Stimulated activated CD4-positive, alpha-beta T cell treated with anti-CD3 and anti-CD28 coated beads, Interleukin-2, amount 100 ng/mL, for 24 hours (primary cell): ENCODE measurements at places on chromosomes 2 and 18.

DNA sequence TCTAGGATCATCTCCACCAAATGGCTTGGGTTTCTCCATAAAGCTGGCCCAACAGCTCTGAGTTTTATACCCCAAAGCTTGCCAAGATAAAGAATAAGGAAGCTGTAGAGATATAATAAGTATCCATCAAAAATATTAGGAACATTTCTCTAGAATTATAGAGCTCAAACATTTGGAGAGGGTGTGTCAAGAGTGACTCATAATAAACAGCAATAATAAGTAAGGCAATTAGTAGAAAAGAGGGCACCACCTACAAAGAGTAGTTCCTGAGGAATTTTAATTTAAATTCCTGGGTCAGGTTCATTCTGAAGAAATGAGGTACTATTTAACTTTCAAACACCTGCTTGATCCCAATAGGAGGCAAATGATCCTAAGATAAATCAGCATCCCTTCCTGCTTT, 41.4 kb upstream of the NCKAP5 start:
- no peak for DNase-seq

DNA sequence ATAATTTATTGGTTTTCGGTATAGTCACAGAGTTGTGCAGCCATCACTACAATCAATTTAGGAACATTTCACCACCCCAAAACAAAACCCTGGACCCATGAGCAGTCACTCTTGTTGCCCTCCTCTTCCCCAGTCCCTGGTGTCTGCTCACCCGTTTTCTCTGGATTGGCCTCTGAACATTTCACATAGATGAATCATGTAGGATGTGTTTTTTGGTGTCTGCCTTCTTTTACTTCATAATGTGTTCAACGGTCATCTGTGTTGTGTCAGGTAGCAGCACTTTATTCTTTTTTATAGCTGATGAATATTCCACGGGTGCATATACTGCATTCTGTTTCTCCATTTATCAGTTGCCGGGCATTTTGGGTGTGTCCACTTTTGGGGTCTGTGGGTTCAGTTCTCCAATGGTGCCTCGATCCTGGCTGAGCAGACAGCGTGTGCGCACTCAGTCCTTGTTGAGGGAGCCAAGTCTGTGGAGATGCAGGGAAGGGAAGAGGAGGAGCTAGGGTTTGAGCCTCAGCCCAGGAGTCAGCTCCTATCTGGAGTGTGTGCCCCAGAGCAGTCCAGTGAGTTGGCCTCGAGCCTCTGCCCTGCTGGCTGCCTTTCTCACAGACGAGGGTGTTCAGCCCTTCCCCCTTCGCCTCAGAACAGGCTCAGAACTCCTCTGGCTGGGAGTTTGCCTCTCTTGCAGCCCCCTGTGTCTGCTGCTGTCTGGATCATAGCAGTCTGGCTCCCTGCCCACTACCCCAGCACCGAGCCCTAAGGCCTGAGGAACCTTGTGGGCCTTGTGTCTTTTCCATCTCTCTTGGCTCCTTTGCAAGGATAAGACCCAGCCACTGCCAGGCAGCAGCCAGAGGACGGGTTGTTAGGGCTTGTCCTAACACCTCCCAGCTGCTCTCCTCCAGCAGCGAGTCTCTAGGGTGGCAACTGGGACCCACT, 18.0 kb downstream of the C2orf74 start:
- no peak for DNase-seq

- DNase-seq, result peak; percentile 41
Observed at GRCh38 chr2:28366496-28367282, 26.0 kb upstream of the FOSL2 start.

- DNase-seq, result no peak
Observed at GRCh38 chr2:179104736-179105135, 54.8 kb upstream of the CCDC141 start.

GRCh38 chr18:59432803-59433597, 73.9 kb upstream of the LMAN1 start:
- no peak for DNase-seq

DNA sequence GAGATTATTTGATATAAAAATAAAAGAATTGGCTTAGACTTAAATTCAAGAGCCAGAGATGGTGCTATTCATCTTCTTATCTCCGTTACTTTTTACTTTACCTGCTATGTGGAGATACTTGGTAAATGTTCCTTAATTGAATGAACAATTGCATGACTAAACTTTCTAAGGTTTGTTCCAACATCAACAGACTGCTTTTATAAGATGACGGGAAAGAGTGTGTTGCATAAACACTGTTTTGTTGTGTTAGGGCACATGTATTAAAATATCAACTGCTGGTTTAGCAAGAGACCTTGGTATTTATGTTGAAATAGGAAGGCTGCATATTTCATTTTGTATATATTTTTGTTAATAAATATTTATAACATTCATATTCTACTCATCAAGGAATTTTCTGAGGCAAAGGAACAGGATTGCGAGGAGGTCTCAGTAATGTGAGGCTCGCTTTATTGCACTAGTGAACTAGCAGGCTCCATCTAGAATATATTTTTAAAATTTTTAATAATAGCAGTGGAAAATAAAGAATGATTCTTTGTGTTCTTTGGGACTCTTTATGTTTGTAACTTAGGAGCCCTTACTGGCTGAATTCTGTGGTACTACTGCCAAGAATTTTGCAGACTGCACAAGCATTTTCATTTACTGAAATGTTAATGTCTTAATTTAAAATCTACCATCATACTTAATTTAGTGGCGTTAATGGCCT, 10.7 kb upstream of the NFE2L2 start:
- DNase-seq, result no peak

GRCh38 chr2:191869781-191870180, 22.9 kb upstream of the CAVIN2 start:
- DNase-seq, result no peak

DNA sequence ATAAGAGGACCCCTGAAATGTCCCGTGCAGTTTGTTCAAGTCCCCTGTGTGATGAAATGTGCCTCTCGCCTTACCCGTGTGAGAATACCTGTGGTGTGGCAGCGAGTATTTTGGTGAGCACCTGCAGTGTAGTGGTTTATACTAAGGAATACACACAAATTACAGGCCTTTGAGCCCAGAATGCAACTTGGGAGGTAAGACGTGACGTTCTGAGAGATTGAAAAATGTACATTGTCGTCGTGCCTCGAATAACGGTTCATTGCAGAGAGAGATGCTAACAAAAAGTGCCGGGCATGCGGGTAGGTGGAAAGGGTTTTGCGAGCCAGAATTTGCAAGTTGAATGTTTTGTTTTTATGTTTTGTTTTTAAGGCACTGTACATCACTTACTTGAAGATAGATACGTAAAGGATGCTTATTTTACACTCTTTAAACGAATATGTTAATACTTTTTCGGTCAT, 867 bp downstream of the RBBP8 start:
- DNase-seq, result no peak

- no peak for DNase-seq
Observed at GRCh38 chr18:35112696-35113095, 71.5 kb downstream of the MAPRE2 start.

- DNase-seq, result no peak
Observed at GRCh38 chr2:207319316-207319715, 153.6 kb upstream of the KLF7 start.

DNA sequence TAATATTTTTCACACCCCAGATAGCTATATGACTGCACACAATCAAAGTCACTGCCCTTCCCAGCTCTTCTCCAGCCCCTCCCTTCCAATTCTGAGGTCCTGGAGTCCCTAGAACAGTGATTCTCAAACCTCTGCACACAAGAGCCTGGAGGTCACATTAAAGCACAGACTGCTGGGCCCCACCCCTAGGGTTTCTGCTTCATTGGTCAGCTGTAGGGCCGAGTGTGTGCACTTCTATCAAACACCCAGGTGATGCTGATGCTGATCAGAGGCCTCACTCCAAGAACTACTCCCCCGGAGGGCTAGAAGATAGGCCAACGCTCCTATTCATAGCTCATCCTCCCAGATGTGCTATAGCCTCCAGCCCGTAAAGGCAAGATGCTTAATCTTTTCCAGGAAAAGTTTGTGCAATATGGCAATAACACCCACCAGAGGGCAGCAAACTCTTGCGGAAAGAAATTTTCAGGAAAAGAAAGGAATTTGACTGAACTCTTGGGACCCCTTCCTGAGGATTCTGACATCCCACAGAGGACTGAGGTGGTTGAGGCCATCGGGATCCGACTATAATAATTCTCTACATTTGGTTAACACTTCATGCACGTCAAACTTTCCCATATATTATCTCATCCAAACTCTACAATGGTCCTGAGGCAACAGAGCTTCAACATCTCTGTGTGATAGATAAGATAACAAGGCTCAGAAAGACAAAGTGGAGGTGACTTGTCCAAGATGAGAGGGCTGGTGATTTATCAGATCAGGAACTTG, 194.2 kb upstream of the PKDCC start:
- no peak for DNase-seq

- no peak for DNase-seq
Observed at GRCh38 chr2:195456771-195457170, 200.3 kb upstream of the SLC39A10 start.

- DNase-seq, result no peak
Observed at GRCh38 chr2:99918389-99918788, 224.0 kb downstream of the AFF3 start.

- no peak for DNase-seq
Observed at GRCh38 chr2:172011812-172012575, 12.2 kb downstream of the METAP1D start.

DNA sequence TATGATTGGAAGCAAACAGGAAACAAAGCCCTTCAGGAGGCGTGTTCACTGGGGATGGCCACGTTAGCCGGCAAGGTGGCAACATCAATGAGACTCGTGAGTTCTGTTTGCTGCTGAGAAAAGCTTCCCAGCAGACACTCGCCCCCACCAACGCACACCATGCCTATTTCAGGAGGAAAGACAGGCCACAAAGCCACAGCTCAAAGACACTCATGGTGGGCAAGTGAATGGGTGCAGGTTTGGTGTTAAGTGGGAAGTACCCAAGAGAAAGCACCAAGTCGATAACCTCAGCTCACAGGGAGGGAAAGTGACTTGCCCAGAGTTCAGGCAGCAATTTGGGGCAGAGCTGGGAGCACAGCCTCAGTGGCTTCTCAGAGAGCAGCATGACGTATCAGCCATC, 10.5 kb upstream of the MTERF4 start:
- peak; percentile 52 for DNase-seq
